ENCODE measurements at places on chromosomes 12 and 14.
A peak's percentile ranks its signal among the peaks of the same experiment; 100 is the strongest.

DNA sequence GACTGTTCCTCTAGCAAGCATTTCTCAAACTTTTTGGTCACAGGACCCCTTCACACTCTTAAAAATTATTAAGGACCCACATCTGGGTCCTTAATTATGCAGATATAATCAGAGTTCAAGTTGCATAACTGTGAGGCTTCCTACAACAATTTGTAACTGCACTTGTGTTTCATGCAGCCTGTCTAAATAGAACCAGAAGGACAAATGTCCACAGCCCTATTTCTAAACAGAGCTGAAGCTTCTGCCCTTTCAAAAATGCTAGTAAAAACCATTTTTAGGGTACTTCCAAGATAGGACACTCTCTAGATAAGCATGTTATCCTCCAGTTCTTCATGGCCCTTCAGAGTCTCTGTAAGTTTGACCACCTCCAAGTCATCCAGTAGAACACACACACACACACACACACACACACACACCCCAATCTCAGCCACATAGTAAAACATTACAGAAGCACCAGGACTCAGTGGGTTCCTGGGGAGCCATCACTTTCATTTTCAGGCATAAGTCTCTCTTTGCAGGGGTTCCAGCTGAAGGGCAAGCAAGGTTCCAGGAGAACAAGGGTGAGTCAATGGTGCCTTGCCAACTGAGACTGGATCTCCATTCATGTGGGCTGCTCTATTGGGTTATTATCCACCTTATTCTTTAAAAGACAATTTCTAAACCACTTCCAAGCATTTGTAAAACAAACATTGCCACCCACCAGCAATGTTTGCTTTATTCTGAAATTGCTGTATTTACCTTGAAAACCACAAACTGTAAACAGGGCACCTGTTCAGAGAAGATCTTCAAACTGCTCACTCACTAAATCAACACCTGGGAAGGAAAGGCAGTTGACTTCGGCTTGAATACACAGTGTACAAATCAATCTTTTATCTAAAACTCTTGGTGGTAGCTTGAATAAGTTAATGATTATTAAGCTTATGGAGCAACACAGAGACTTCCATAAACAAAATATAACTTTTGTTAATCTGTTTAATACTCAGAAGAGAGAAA is 64.1 kb downstream of the ITPR2 start:
- no peak for DNase-seq

GRCh38 chr12:101743724-101744472 is 4.6 kb upstream of the SYCP3 start:
- peak; percentile 9 for DNase-seq

DNA sequence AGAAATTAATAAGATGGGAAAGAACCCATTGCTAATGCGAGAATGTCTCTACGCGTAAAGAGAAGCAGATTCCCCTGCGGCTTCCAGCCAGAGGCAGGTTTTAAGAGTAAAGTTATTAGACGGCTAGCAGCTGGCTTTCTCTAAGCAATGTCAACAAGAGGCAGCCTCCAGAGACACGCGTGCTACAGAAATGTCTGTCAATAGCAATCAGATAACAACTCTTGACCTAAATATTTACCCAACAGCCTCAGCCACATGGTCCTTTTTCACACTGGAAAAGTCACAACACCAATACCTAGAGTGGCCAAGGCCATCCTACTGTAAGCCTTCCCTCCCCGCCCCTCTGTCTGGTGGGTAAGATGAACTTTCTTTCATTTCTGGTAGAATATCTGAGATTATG is 146.0 kb upstream of the SFSWAP start:
- DNase-seq, result no peak

DNA sequence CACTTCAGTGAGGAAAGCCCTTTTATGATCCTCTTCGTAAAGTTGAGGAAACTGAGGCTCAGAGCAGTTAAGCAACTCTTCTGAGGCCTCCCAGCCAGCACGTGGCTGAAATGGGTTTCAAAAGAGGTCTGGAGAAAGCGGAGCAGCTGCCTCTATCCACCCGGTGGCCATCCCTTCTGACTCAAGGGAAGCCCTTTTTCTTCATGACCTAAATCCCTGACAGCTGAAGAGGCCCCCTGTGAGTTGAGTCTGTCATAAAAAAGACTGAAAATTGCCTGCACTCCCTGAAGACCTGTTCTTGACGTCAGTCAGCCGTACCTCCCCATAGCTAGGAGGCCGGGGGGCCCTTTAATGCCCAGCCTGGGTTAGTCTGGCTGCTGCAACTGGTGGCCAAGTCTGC is 10.7 kb downstream of the CMKLR1 start:
- no peak for DNase-seq

DNA sequence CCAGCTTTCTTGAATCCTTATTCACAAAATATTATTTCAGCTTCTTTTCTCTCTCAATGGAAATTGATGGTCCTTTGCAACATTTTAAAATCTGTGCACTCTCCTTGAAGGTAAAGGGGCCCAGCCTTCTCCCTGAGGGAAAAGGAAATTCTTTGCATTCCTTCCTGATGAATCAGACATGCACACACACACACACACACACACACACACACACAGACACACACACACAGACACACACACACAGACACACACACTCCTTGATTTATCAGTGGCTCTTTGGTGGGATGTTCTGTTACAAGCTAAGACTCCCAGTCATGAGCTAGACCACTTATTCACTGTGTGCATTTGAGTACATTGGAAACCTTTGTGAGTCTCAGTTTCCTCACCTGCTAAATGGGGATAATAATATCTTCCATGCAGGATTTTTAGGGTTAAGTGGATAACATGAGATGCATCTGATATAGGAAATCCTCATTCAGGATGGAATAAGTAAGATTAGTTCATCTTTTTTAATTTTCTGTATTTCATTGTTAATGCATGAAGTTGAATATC is 45.1 kb upstream of the HMGA2 start:
- DNase-seq, result peak; percentile 61

GRCh38 chr12:124008595-124008994 is 35.6 kb downstream of the ZNF664 start:
- no peak for DNase-seq

- DNase-seq, result no peak
These were observed 1.5 kb downstream of the WNK1 start for GRCh38 chr12:753611-754472.

- DNase-seq, result peak; percentile 66
These were observed 19.1 kb downstream of the RPAP3 start for GRCh38 chr12:47686645-47687240.

DNA sequence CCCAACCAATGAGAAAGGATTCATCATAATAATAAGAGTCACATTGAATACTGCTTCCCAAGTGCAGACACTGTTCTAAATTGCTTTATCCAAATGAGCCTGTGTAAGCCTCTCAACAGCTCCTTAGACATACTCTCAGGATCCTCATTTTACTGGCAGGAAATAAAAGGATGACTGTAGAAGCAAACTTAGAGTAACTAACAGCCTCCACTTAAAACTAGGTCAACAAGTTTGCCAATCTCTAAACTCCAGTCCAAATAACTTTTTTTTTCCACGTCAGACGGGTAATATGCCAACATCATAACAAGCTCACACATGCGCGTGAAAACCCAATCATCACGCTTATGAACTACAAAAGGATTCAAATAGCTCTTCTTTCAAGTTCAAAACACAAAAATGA is 15.3 kb upstream of the DPF3 start:
- peak; percentile 72 for DNase-seq

DNA sequence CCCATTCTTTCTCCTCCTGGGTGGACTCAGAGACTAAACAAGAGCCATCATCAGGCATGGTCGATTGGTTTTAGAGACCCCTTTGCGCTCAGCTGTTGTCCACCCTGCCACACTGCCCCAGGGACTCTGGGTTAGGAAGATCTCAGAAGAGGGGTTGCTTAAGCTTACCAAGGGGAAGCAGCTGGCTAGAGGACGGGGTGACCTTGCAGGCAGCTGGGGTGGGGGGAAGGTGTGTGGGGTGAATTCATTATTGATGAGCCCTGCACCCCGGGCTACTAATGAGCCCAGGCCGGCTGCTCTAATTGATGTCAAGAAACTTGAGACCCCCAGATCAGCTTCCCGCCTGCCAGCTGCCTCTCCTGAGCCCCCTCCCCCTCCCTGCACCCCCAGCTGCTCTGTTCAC is 8.7 kb upstream of the ZNF385A start:
- DNase-seq, result no peak

- DNase-seq, result no peak
These were observed 78.3 kb downstream of the CDK17 start for GRCh38 chr12:96321941-96322340.

DNA sequence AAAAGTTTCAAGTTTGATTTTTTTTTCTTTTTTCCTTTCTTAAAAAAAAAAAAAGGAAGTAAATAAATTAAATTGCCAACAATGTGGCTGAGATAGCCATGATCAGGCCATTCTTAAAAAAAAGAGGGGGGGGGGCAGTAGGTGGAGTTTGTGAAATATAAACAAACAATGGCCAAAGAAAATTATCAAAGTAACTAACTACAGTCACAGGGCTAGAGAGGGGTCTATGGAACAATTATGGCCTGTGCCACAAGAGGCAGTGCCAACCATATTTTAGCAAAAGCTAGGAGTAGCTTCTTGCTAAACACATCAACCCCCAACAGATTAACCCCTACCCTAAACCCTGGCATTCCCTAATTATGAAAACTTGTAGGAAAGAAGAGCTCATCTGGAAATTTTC is 16.2 kb upstream of the SMARCC2 start:
- no peak for DNase-seq

DNA sequence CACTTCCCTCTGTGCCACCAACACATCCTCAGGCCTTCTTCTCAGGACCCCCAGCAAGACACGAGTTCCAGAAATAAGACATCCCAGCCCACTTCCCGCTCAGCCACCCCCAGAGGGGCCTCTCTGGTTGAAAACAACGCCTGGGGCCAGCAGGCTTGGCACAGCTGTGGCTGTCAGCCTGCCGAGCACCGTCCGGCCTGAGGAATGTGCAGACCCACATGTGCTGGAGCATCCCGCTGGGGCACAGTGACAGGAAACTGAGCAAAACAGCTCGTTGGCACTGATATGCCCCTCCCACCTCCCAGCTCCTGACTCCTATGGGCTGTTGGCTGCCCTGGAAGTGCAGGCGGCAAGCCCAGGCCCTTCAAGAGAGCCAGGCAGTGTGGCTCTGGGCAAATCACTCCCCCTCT is 1.4 kb downstream of the SYNE3 start:
- peak; percentile 72 for DNase-seq

DNA sequence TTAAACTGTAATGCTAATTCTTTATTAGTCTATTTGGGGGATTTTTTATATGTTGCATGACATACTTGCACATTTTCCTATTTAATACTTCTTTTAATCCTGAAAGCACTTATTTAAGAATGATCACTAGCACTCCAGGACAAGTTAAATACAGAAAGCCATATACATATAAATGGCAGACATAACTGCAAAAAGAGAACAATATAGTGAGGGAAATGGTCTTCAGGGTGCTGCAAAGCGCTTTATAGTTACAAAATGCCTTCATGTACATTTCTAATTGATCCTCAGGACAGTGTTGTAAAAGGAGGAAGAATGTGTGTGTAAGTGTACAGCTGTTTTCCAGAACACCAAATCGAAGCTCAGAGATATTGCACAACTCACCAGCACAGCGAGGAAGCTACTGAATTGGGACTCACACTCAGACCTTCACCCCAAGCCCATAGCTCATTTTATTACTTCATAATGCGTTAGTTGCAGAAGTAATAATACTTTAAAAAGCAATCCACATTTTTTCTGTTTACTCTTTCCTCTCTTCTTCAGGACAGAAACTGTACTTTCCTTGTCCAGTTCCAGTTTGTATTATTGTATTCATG is 428.2 kb downstream of the RAD51B start:
- DNase-seq, result peak; percentile 70

- DNase-seq, result no peak
These were observed 44.9 kb downstream of the CYP46A1 start for GRCh38 chr14:99728981-99729451.

GRCh38 chr14:103856105-103856504 is 8.7 kb upstream of the PPP1R13B start:
- DNase-seq, result no peak

GRCh38 chr12:64792128-64792527 is 32.3 kb upstream of the TBC1D30 start:
- no peak for DNase-seq

DNA sequence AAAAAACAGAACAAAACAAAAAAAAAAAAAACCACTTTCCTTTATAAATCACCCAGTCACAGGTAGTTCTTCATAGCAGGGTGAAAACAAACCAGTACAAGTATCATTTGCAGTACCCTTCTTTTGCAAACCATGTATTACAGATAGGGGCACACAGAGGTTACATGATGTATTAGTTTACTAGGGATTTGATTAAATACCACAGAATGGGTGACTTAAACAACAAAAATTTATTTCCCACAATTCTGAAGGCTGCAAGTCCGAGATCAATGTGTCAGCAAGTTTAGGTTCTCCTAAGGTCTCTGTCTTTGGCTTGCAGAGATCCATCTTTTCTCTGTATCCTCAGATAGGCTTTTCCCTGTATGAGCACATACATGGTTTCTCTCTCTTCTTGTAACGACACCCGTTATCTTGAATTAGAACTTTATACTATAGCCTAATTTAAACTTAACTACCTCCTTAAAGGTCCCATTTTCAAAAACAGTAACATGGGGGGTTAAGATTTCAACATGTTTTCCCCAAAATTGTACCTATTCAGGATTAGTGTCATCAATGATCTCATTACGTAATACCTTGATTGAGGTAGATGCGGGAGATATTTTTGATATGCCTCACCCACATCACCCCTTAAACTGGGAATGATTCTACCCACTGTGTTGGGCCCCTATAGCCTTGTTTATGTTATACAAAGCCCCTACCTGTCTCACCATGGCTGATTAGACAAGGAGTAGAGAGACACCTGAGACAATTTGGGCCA is 3.5 kb upstream of the CEP128 start:
- no peak for DNase-seq

DNA sequence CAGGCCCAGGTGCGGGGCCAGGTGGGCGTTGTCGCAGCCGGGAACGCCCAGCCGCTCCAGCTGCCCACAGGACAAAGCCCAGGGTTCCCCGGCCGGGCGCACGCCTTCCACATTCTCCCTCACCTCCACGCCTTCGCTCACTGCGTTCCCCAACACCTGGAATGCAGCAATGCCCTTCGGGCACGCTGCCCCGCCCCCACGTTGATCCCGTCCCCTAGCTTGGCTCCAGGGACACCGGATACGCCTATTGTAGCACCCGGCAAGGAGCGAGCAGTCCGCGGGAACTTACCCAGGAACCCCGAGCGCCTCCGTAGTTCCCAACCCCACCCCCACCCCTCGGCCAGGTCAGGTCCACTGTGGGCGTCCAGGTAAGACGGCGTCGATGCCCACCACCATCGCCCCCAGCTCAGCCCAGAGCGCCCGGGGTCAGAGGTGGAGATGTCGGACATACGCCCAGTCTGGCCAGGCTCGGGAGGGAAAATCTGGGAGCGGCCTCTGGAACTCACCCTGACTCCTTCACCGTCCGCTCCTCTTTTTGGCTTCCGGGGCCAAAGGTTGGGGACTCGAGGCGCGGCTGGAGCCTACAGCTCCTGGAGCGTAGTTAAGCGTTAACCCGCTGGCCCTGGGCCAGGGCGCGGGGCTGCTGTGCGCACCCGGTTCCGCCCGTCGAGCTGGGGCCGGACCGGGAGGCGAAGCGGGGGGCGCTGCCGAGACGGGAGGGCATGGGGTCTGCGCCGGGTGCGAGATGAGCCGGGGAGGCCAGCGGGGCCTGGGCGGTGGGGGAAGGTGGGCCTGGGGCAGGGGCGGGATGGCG is 594 bp upstream of the CEP170B start:
- no peak for DNase-seq

- peak; percentile 82 for DNase-seq
These were observed 11.3 kb downstream of the BDKRB1 start for GRCh38 chr14:96267336-96267735.

GRCh38 chr12:25423355-25424050 is 129.6 kb downstream of the LMNTD1 start:
- DNase-seq, result no peak
